ENCODE measurements at places on chromosomes 12 and 14. TPM values are rescaled to one million over a fixed set of nuclear protein-coding genes. Genes with fewer than 3 reads are reported as not detected.
A peak's percentile ranks its signal among the peaks of the same experiment; 100 is the strongest.

Gene COX8C
- not detected for polyA plus RNA-seq

Gene SERPINA9
- polyA plus RNA-seq = not detected

Gene CCDC91
- 13.0 TPM for polyA plus RNA-seq

Gene KLHDC1
- 0.31 TPM for polyA plus RNA-seq

Gene ASPG
- polyA plus RNA-seq = not detected

Gene RD3L
- polyA plus RNA-seq = not detected

Gene NAV3
- 15.9 TPM for polyA plus RNA-seq

Gene DIO2
- 0.91 TPM for polyA plus RNA-seq

Gene BMP4
- polyA plus RNA-seq = not detected

Gene SRSF5
- 324 TPM for polyA plus RNA-seq

Gene GDF3
- polyA plus RNA-seq = not detected

Gene CCDC175
- not detected for polyA plus RNA-seq

Gene MANSC4
- polyA plus RNA-seq = not detected

Gene SNX6
- 67.0 TPM for polyA plus RNA-seq

Gene CAPZA3
- polyA plus RNA-seq = not detected

Gene ANKRD33
- not detected for polyA plus RNA-seq

- no peak for DNase-seq
Measured at GRCh38 chr12:97764700-97765099, 302.1 kb downstream of the RMST start.

GRCh38 chr12:4900327-4900726, 9.4 kb upstream of the KCNA1 start:
- DNase-seq = no peak

GRCh38 chr12:130198663-130199060, 36.4 kb downstream of the FZD10 start:
- DNase-seq = no peak

DNA sequence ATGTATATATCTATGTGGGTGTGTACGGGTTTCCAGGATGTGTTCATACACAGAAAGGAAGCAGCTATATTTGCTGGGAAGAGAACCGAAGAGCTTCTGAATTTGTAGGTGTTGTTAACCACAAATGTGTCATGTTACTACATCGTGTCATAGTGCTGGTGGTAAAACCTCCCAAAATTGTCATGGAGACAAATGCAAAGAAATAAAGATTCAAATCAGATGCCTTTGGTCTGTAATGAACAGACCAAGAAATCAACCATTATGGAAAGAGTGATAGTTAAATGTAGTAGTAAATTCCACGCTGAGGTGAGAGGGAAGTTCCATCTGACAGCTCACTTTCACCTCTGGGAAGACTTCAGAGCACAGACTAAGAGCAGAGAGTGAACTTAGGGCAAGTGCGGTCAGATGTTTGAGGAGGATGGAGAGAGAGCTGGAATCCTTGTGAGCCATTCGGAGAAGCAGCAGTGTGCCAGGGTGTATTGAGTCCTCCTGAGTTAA, 487.5 kb downstream of the TMEM121 start:
- DNase-seq = no peak

DNA sequence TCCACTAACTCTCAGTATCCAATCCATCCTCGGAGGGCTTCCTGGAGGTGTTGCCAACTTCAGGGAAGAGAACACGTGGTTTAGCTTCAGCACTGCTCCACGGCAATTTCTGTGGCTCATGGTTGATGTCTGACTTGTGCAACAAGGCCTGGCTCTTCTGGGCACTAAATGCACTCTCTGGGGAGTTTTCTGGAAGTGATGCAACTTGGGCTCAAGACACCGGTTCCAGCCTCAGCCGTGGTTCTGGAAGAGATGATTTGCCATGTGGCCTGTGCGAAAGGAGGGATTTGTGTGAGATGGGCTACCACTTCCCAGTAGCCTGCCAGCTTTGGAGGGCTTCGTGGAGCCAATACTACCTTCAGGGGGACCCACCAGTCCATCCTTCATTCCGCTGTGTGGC, 118.6 kb upstream of the RTL1 start:
- DNase-seq = no peak

GRCh38 chr12:54368025-54368708, 3.9 kb upstream of the GPR84 start:
- no peak for DNase-seq

GRCh38 chr12:30847259-30847658, 79.3 kb upstream of the TSPAN11 start:
- peak; percentile 44 for DNase-seq

- DNase-seq = peak; percentile 90
Measured at GRCh38 chr12:130761537-130762318, 45.6 kb upstream of the RIMBP2 start.

DNA sequence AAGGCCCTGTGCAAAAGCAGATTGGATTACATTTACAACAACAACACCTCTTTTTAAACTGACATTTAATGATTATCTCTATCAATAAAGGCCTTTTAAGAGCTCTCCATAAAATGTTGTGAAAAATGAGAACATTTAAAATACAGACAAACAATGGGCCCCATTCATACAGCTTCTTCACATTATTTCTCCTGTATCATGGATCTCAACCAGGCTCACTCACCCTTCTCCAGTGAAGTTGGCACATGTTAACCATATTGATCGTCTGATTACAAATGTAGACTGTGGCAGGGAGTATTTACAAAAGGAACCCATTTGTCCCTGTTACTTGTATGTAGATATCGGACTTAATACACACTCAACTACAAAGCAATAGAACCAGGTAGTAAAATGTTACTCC, 220.2 kb upstream of the BTG1 start:
- no peak for DNase-seq

GRCh38 chr12:87603727-87604126, 425.5 kb downstream of the C12orf50 start:
- no peak for DNase-seq

DNA sequence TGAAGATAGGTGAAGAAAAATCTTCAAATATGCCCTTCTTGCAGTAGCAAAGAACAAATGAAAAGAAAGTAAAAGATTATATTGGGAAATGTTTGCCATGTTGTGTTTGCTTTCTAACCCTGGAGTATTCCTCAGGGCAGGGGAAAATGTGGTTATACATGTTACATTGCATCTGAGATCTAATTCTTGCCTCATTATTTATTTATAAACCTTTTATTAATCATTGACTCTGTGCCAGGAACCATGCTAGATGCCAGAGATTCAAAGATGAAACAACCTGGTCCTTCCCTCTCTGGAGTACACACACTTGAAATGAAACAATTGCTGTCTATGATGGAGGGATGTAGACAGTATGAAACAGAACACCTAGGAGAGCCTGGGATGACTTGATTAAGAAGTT, 128.1 kb upstream of the HMGA2 start:
- DNase-seq = no peak

- no peak for DNase-seq
Measured at GRCh38 chr12:58529897-58530741, 390.2 kb downstream of the LRIG3 start.

GRCh38 chr12:1801303-1801975, 18.9 kb upstream of the LRTM2 start:
- DNase-seq = peak; percentile 20

DNA sequence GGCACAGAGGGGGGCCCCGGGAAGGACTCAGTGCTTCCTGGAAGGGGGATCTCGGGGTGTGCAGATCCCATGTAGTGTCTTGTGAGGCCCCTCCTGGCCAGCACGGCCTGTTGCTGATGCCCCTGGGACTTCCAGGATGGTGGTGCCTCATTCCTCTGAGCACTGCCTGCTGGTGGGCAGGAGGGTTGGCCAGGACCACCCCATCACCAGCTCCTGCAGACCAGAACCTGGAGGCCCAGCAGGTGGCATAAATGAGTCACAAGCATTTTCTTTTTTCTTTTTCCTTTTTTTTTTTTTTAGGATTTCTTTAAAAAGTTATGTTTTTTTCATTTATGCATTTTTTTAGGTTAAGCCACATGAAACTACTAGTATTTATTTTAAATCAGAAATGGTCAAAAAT, 8.0 kb downstream of the MMP17 start:
- DNase-seq = peak; percentile 75

- DNase-seq = no peak
Measured at GRCh38 chr14:78075555-78076277, 94.5 kb upstream of the NRXN3 start.

Data from SK-N-SH (cell line).